Activated T-helper 1 cell treated with anti-CD3 and anti-CD28 coated beads, Interleukin-12 subunit alpha, Interleukin-12 subunit beta, Interleukin-2, Interleukin-4 antibody, amounts not matched to agents 30 ng/mL and 10 ng/mL and 1 ng/mL, durations not matched to agents 14 hours and 24 hours and 36 hours (primary cell): ENCODE measurements at places on chromosomes 1 and 21.

GRCh38 chr1:20660847-20661206, 342 bp downstream of the DDOST start:
- peak; percentile 6 for DNase-seq
- H3K27me3 ChIP-seq, result no peaks in the 10 kb centered on the region
- peaks cover 34% of the 10 kb centered on the region for H3K36me3 ChIP-seq
- peaks cover 47% of the 10 kb centered on the region for H3K4me1 ChIP-seq

GRCh38 chr1:108750476-108751181, 4.2 kb downstream of the STXBP3 start:
- peaks cover 26% of the 10 kb centered on the region for H3K36me3 ChIP-seq
- H3K4me3 ChIP-seq, result no peak overlapping the region
- no peak overlapping the region for H3K27ac ChIP-seq
- H3K27me3 ChIP-seq, result peaks cover 3% of the 10 kb centered on the region
- DNase-seq, result no peak

GRCh38 chr1:12161662-12162458, 4.9 kb upstream of the TNFRSF1B start:
- H3K4me3 ChIP-seq, result peak overlapping the region; percentile 69
- peak overlapping the region; percentile 95 for H3K27ac ChIP-seq
- H3K4me1 ChIP-seq, result peaks cover 82% of the 10 kb centered on the region
- no peaks in the 10 kb centered on the region for H3K36me3 ChIP-seq
- peak; percentile 79 for DNase-seq

GRCh38 chr1:232952514-232953499, 2.4 kb downstream of the NTPCR start:
- H3K4me3 ChIP-seq, result peak overlapping the region; percentile 35
- H3K27ac ChIP-seq, result peak overlapping the region; percentile 19
- peaks cover 21% of the 10 kb centered on the region for H3K36me3 ChIP-seq
- H3K4me1 ChIP-seq, result peaks cover 43% of the 10 kb centered on the region
- no peaks in the 10 kb centered on the region for H3K27me3 ChIP-seq

- H3K27me3 ChIP-seq, result no peaks in the 10 kb centered on the region
- H3K4me3 ChIP-seq, result no peak overlapping the region
- peaks cover 11% of the 10 kb centered on the region for H3K4me1 ChIP-seq
- H3K36me3 ChIP-seq, result no peaks in the 10 kb centered on the region
These were observed 26.2 kb downstream of the ZMYND12 start for GRCh38 chr1:42429603-42430002.

GRCh38 chr1:203467550-203467921, 8.1 kb upstream of the PRELP start:
- DNase-seq, result no peak
- no peaks in the 10 kb centered on the region for H3K36me3 ChIP-seq
- no peaks in the 10 kb centered on the region for H3K4me1 ChIP-seq
- H3K27me3 ChIP-seq, result peaks cover 20% of the 10 kb centered on the region
- no peak overlapping the region for H3K4me3 ChIP-seq

DNA sequence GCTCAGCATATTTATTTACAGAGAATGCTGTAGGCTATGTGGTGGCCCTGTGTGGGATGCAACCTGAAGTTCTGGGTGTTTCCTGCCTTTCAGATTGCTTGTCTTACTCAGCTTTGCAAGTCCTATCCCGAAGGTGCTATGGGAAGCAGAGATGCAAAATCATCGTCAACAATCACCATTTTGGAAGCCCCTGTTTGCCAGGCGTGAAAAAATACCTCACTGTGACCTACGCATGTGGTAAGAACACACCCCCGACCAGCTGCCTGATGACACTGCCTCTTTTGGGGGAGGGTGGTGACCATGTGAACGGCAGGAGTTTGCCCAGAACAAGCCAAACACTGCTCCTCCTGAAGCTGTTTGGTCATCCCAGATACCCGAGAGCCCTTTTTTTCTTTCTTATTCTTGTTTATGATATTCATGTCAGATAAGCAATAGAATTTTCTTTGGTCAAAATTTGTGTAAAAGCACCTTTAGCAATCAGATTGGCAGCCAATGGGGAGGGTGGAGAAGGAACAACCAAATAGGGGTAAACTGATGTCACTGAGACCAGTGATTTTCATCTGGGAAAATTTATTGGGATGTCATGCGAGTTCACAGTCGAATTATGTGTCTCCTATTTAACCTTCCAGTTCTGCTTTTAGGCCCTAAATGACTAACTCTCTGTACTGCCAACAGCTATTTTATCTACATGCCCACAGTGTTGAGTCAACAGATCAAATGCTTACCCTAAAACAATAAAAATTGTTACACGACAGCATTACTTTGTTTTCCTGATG, 82.6 kb downstream of the EVA1C start:
- H3K27me3 ChIP-seq, result no peaks in the 10 kb centered on the region
- H3K27ac ChIP-seq, result no peak overlapping the region
- H3K36me3 ChIP-seq, result no peaks in the 10 kb centered on the region
- no peak for DNase-seq
- peaks cover 16% of the 10 kb centered on the region for H3K4me1 ChIP-seq

GRCh38 chr1:215321802-215322201, 239.3 kb downstream of the KCNK2 start:
- H3K27me3 ChIP-seq, result no peaks in the 10 kb centered on the region
- no peak overlapping the region for H3K27ac ChIP-seq
- H3K4me1 ChIP-seq, result no peaks in the 10 kb centered on the region
- no peak for DNase-seq
- no peak overlapping the region for H3K4me3 ChIP-seq
- H3K36me3 ChIP-seq, result no peaks in the 10 kb centered on the region

- H3K4me3 ChIP-seq, result peak overlapping the region; percentile 85
- peak overlapping the region; percentile 87 for H3K27ac ChIP-seq
- peaks cover 60% of the 10 kb centered on the region for H3K4me1 ChIP-seq
- DNase-seq, result peak; percentile 35
These were observed 5.8 kb upstream of the MX1 start for GRCh38 chr21:41419921-41420862.

GRCh38 chr1:158179301-158180041, 1.2 kb upstream of the CD1D start:
- H3K27me3 ChIP-seq, result peaks cover 58% of the 10 kb centered on the region
- DNase-seq, result no peak
- H3K4me1 ChIP-seq, result peaks cover 10% of the 10 kb centered on the region
- H3K4me3 ChIP-seq, result peak overlapping the region; percentile 53
- H3K27ac ChIP-seq, result no peak overlapping the region

DNA sequence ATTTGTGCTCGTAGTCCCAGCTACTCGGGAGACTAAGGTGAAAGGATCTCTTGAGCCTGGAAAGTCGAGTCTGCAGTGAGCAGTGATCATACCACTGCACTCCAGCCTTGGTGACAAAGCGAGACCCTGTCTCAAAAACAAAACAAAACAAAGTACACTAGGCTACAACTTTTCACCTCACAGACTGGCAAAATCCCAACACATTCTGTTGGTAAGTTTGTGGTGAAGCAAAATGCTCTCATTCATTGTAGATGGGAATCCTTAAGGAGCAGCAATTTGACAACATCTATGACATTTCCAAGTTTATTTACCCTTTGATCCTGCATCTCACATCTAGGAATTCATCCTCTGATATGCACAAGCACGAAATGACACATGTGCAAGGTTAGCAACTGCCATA, 20.2 kb upstream of the SLC1A7 start:
- H3K27ac ChIP-seq, result no peak overlapping the region
- no peaks in the 10 kb centered on the region for H3K4me1 ChIP-seq
- H3K4me3 ChIP-seq, result no peak overlapping the region
- H3K27me3 ChIP-seq, result peaks cover 21% of the 10 kb centered on the region
- H3K36me3 ChIP-seq, result no peaks in the 10 kb centered on the region

GRCh38 chr1:83815330-83815729, 183.6 kb downstream of the TTLL7 start:
- H3K36me3 ChIP-seq, result no peaks in the 10 kb centered on the region
- DNase-seq, result no peak
- H3K4me1 ChIP-seq, result no peaks in the 10 kb centered on the region
- H3K27ac ChIP-seq, result no peak overlapping the region
- no peaks in the 10 kb centered on the region for H3K27me3 ChIP-seq

DNA sequence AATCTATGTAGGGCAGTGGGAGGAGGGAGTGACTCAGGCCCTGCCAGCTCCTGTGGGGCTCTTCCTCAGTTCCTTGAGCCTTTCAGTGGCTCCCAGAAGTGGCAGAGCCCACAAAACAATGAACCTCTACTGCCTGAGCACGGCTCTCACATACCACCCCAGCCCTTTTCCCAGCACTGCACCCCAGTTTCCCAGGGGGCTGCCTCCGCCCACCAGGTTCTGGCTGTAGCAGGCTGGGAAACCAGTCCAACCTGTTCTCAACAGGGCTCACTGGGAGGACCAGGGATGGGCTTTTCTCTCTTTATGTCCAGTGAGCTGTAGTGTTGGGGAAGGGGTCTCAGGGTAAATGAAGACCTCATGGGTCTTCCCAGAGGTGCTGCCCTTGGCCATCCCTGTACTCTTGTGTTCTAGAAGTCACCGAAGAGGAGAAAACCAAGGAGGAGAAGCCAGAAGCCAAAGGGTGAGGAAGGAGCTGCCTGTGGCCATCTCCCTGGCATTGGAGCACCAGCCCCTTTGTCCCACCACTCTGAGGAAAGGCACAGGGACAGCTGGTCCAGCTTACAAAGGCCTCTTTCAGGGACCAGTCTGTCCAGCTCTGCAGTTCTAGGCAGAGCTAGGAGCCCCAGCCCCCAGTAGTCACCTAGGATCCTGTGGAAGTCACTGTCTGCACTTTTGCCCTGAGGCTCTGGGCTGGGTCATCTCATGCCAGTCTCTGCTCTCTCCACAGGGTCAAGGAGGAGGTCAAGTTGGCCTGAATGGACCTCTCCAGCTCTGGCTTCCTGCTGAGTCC, 3.5 kb downstream of the MARCKSL1 start:
- no peak overlapping the region for H3K27ac ChIP-seq
- H3K36me3 ChIP-seq, result peaks cover 41% of the 10 kb centered on the region

DNA sequence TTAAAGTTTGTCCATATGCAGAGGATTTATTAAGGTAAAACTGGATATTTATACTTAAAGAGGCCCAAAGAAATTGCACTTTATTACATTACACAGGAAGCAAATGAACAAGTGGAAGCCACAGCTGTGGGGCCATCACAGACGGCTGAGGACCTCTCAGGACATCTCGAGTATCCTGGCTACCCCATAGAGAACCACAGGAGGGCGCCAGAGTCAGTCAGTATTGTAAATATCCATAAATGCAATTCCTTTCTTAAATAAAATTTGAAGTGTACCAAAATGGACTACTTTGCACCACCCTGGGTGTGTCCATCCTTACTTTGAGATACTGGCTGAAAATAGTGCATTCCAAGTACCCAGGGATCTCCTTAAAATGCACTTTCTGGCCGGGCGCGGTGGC, 257.2 kb downstream of the MRPL39 start:
- no peak for DNase-seq
- H3K4me3 ChIP-seq, result no peak overlapping the region
- H3K27ac ChIP-seq, result no peak overlapping the region
- no peaks in the 10 kb centered on the region for H3K4me1 ChIP-seq
- H3K27me3 ChIP-seq, result peaks cover 5% of the 10 kb centered on the region

DNA sequence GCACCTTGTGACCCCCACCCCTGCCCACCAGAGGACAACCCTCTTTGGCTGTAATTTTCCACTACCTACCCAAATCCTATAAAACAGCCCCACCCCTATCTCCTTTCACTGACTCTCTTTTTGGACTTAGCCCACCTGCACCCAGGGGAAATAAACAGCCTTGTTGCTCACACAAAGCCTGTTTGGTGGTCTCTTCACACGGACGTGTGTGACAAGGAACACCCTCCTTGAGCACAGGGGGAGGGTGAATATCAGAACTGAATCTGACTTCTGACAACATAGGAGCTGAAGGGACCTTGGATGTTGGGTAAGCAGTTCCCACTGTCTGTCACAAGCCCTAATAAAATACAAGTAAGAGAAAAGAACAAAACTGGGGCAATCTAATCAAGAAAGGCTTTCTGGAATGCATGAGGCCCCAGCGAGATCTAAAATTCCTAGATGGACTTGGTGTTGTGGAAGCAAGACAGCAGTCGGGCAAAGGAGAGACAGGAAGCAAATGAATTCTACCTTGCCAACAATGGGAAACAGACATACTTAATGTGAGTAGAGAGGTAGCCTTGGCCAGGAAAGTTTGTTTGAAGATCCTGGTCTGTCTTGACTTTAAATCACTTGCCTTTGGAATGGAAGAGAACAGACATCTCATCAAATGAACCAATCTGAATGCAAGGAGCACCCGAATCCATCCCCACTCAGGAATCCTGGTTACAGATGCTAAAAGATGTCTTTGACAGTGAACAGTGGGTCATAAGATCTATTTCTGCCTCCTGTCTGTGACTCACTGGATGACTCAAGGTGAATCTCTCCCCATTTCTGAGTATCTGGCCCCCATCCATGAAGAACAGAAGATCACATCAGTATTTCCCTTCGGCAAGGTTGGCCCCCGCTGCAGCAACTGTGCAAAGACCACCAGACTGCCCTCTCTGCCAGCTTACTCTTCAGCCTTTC, 53.3 kb downstream of the OLFML3 start:
- no peak for DNase-seq
- no peak overlapping the region for H3K4me3 ChIP-seq
- H3K27ac ChIP-seq, result no peak overlapping the region
- H3K36me3 ChIP-seq, result no peaks in the 10 kb centered on the region

- no peak overlapping the region for H3K27ac ChIP-seq
- no peak overlapping the region for H3K4me3 ChIP-seq
- H3K4me1 ChIP-seq, result peaks cover 4% of the 10 kb centered on the region
- no peaks in the 10 kb centered on the region for H3K27me3 ChIP-seq
These were observed 34.7 kb downstream of the LRRC8D start for GRCh38 chr1:89855413-89856123.

DNA sequence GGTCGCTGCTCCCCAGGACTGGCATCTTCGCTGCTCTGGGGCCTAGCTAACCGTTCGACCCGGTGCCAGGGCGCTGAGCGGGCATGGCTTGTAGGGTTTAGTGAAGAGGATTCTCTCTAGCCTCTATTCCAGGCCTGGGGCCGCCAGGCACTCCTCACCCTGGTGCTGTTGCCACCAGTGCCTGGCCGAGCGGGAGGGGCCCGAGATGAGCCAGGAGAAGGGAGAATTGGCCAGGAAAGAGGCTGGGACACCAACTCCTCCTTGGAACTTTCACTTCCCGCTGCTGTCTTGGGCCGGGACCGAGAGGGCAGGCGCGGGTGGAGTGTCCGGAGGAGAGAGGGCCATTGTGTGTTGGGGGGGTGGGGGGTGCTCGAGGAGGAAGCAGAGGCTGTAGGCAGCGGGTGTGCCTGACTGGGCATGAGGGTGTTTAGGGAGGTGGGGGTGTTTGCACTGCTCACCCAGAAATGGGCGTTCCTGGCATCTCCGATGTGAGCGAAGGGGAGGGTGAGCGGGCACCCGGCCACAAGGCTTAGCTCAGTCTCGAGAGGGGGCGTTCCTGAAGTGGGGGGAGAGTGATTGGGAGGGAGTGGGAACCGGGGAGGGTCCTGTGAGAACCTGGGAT, 772 bp downstream of the ADAM15 start:
- H3K4me1 ChIP-seq, result peaks cover 28% of the 10 kb centered on the region
- H3K36me3 ChIP-seq, result peaks cover 5% of the 10 kb centered on the region
- peak; percentile 30 for DNase-seq
- H3K4me3 ChIP-seq, result peak overlapping the region; percentile 86
- peak overlapping the region; percentile 70 for H3K27ac ChIP-seq
- H3K27me3 ChIP-seq, result no peaks in the 10 kb centered on the region

GRCh38 chr1:12202190-12202497, 27.7 kb upstream of the VPS13D start:
- H3K4me3 ChIP-seq, result peak overlapping the region; percentile 64
- no peaks in the 10 kb centered on the region for H3K27me3 ChIP-seq
- no peak for DNase-seq
- H3K36me3 ChIP-seq, result peaks cover 35% of the 10 kb centered on the region
- H3K27ac ChIP-seq, result peak overlapping the region; percentile 88
